ENCODE measurements at places on chromosomes 5 and 9.

- no peak for DNase-seq
Observed at GRCh38 chr5:112616812-112617547, 120.7 kb upstream of the APC start.

DNA sequence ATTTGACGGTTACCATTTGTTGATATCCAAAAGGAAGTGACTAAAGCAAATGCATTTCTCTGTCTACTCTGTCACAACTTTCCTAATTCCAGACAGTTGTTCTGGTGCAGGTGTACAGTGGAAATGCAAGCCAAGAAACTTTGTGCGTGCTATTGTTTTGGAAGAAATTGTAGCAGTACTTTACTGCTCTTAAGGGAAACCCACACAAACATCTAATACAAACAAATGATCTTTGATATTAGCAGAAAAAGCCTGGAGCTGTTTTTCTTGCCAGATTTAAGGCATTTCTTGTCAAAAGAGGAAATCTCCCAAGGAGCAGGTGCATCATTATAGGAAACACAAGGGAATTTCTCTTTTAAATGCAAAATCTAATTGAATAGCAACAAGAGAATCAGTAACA is 2.0 kb downstream of the SNCAIP start:
- no peak for DNase-seq

DNA sequence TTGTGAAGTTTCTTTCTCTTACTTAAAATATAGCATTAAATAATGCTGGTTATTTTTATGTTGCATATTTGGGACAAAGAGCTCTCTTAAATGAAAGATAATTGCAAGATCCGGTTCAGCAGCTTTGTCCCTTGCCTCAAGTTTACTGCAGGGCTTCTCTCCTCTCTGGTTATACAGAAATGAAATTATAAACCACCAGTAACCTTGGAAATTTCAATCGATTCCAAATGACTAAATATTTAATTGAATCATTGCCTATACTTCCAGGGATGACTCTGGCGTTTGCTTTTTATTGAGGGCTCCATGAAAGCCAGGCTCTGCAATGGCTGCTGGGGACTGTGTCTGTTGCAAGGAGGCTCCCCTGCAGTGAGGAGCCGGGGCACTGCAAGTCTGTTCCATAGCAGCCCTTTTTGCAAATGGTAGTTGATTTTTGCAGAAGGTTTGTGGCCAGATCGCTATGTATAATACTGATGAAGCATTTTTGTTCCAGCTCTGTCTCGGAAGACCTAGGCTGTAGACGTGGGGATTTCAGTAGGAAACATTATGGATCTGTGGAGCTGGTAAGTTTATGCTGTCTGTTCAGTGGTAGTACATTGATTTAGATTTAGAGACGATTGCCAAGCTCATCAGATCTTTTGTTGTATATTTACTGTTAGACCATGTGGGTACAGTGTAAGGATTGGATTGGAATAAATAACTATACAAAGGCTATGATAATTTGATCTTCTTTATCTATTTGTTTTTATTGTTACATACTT is at the start of gene GARNL3:
Gene GARNL3, plus strand, starts transcription at position 313 of the 758 bp plus-strand sequence. Its CDS starts 104 bp downstream, at position 417.
- DNase-seq = peak; percentile 68

DNA sequence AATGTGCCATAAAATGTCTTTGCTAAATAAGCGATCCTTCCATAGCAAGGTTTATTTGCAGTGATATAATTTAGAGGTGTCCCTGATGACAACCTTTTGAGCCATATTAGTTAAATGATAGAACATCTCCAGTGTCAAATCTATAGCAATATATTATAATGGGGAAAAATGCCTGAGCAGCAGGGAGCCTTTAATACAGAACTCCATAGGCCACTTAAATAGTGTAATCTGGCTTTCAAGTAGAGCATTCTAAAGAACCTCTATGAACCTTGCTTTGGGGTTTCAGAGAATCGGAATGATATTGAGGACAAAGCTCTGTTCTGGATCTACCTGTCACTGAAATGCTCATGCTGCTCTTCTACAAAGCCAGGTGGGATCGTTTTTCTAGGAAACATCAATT is 96.7 kb upstream of the MEF2C start:
- no peak for DNase-seq

- DNase-seq = no peak
Observed at GRCh38 chr9:72788966-72789735, 163.7 kb downstream of the ALDH1A1 start.

DNA sequence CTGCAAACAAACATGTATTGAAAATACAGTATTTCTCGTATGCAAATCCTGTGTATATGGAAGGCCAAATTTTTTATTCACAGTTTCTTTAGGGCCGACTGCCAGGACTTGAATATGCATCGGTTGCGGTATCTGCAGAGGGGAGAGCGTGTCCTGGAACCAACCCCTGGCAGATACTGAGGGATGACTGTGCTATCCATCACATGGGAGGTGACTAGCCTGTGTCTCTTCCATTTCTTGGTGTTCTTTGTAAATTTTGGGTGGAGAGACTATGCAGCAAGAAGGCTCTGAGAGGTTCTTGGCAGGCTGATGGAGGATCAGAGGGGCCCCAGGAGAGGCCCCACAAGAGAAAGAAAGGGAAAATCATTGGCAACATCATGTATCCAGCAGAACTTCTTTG is 384.3 kb downstream of the YTHDC2 start:
- no peak for DNase-seq

DNA sequence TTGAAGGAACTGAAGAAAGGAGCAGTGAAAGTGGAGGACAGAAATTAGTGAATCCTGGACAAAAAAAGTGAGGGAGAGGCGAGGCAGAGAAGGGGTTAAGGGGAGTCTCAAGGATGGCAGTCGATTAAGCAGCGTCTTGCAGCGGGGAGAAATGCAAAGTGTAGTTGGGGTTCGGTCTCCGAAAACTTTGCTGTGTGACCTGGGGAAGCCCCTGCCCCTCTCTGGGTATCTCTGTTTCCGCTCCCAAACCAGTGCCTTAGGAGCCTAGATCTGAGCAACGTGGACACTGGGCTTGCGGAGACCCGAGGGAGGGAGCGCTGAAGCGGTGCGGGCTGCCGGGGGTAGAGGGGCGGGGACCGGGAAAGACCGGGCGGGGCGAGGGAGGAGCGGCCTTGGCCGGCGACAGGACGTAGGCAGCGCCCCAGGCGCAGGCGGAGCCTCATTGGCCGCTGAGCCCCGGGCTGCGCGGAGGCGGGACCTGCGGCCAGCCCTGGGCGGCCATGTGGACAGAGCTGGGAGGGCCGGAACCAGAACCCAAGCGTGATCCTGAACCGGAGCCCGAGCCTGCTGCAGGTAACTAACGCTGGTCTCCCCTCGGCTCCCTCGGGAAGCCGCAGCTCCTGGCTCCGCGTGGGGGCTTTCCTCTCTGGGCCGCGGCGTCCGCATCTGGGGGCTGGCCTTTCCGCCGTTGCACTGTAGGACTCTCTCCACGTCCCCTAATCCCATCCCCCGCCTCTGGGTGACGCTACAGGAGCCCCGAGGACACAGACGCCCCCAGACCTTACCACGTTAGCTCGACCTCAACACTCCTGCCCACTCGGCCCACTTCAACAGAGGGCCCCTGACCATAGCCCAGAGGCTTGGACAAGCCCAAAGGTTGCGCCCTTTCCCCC is at the start of gene ALDH1B1:
Gene ALDH1B1, plus strand, starts transcription at position 468 of the 893 bp plus-strand sequence. CDS start 3,047 bp downstream, outside the sequence.
- DNase-seq = peak; percentile 95

GRCh38 chr5:34690301-34690700 is 34.2 kb downstream of the RAI14 start:
- DNase-seq = no peak

- no peak for DNase-seq
Observed at GRCh38 chr5:172347496-172348052, 64.0 kb upstream of the UBTD2 start.

- DNase-seq = no peak
Observed at GRCh38 chr5:166430491-166431319, 1860.7 kb upstream of the WWC1 start.

- peak; percentile 94 for DNase-seq
Observed at GRCh38 chr9:23826120-23826629, at the start of gene ELAVL2. ELAVL2 (minus strand) TSS chr9:23826240; CDS start chr9:23762234, 64,006 bp downstream.

DNA sequence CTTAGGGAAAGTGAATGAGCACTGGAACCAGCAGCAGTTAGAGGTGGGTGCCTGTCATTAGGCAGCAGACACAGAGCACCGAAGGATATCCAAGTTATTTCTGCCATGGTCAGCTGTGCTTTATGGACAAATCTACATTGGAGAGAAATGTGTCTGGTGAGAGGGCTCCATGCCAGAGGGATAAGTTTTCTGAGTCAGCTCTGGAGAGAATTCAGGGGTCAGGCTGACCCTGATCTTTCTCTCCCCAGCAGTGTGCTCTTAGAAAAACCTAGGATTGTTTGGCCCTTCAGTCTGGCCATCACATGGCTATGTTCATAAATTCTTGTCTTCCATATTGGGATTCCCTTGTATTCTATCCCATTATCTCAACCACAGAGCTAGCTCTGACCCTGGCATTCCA is 8.9 kb upstream of the IL17B start:
- DNase-seq = no peak

GRCh38 chr5:170302653-170303501 is 5.3 kb upstream of the LCP2 start:
- DNase-seq = no peak

- DNase-seq = no peak
Observed at GRCh38 chr5:127367029-127367428, 76.4 kb downstream of the MEGF10 start.

DNA sequence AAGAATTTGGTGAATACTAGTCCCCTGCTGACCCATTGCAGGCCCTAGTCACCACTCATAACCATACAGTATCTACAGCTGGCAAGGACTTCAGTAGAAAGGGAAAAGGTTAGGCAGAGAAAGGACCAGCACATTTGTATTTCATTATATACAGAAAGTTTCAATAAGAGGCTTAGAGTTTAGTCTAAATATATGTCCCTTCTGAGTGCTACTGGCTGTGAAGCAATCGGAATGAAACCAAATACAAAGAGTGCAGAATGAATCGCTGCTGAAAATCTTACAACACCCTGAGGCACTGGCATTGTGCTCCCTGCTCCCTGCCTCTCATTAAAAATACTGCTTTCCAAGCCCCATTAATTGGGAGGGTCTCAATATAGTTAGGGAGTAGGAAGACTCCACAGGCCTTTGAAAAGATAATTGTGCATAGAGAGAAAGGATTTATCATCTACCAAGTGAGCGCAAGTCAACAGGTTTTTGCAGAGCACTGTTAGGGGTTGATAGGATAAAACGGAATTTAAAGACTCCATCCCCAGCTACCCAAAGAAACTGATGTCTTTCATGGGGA is 110.8 kb downstream of the SLC1A3 start:
- no peak for DNase-seq

DNA sequence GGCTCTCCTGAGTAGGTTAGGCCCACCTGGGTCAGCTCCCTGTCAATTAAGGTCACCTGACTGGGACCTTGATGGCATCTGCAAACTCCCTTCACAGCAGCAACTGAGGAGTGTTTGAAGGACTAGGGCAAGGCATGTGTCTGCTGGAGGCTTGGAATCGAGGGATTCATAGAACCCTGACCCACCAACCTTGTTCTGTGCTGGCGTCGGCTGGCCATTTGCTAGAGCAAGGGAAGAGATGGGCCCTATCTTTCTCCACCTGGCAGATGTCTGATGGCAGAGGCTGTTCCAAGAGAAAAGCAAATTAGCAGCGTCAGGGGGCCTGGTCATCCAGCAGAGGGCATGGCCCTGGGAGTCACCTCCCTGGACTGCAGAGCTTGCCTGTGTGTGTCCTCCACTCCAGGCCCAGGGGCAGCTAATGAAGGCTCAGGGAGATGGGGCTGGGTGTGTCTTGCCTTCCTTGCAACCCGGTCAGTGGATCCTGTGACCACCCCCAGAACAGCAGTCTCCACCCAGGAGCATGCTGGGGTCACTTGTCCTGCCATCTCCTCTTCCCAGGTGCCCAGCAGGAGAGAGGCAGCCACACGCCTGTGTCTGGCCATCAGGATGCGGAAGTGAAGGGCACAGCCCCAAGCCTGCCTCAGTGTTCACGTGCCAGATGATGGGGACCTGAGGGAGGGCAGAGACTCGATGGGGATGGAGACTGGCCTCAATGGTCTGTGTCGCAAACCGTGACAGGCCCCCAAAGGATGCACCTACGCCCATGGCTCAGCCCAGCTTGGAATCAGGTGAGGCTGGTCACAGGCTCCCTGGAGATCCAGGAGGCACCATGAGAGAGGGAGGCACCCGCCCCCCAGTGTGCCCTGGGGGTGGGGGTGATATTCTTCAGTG is 53.9 kb downstream of the BARX1 start:
- DNase-seq = no peak

- no peak for DNase-seq
Observed at GRCh38 chr5:96026406-96027041, 64.9 kb upstream of the ELL2 start.

- DNase-seq = no peak
Observed at GRCh38 chr5:58240322-58240721, 219.6 kb downstream of the PLK2 start.

GRCh38 chr9:123739387-123739786 is 190.5 kb downstream of the DENND1A start:
- no peak for DNase-seq

- no peak for DNase-seq
Observed at GRCh38 chr5:35171078-35171477, 59.2 kb downstream of the PRLR start.

- peak; percentile 68 for DNase-seq
Observed at GRCh38 chr9:127004946-127005769, 90.6 kb downstream of the RALGPS1 start.

DNA sequence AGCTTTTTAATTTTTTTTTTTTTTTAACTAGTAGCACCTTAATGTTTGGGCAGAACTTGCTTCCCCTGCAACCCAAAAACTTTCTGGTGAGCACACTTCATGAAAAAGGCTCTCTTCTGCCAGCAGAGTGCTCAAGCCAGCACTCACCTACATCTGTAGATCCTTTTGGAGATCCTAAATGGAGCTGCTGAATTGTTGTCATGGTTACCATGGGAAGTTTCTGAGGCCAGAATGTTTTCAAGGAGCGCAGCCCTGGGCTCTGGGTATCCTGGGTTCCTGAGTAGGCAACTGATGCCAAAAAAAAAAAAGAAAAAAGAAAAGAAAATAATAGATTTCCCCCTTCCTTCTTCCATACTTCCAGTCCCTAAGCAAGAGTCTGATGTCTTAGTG is 3.1 kb upstream of the CPEB4 start:
- DNase-seq = no peak

GRCh38 chr9:104073770-104074133 is 20.4 kb upstream of the SMC2 start:
- DNase-seq = no peak

DNA sequence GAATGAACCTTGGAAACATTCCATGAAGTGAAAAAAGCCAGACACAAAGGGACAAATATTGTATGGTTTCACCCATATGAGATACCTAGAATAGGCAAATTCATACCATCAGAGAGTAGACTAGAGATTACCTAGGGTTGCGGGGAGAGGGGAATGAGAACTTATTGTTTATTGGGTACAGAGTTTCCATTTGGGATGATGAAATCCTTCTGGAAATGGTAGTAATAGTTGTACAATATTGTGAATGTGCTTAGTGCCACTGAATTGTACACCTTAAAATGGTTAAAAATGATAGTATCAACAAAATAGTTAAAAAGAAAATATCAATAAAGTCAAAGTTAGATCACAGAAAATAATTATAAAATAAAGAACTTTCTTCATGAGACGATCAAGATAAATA is 25.5 kb downstream of the CATSPER3 start:
- DNase-seq = no peak

GRCh38 chr9:127746959-127747569 is 12.0 kb upstream of the TOR2A start:
- no peak for DNase-seq

Measured in cerebellum (tissue), 4 donors.